Naive thymus-derived CD4-positive, alpha-beta T cell (primary cell): ENCODE measurements at places on chromosomes 3 and 15.

GRCh38 chr3:13462125-13462629, 17.9 kb upstream of the HDAC11 start:
- no peaks in the 10 kb centered on the region for H3K27me3 ChIP-seq
- no peaks in the 10 kb centered on the region for H3K36me3 ChIP-seq
- H3K4me3 ChIP-seq, result no peak overlapping the region
- no peak for DNase-seq

DNA sequence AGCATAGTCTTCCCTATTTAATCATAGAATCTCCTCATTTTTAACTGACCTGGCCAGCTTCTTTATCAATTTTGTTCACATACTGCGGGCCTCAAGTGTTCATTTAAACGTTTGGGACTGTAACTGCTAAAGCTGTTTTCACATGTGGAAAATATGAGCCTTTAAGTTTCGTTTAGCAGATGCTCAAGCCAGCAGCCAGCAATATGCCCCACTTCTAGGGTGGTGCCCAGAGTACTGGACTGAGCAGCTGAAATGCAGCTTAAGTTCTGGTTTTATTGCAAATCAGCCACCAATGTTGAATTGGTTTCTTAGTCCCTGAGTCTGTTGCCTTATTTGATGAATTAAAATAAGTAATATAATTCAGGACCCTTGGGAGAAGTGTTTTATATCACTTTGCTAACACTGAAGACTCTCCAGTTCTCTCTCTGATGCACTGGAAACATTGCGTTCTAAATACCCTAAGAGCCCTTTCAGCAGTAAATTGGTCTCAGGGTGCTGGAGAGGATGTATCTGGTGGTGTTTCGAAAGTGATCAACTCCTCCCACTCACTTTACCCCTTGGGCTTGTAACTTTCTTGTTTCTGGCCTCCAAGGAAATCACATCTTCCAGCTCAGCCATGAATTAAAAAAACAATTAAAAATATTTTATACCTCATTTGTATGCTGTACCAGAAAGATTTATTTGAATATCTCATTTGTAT, 61.7 kb downstream of the B3GALNT1 start:
- H3K27ac ChIP-seq, result no peak overlapping the region
- H3K4me1 ChIP-seq, result no peaks in the 10 kb centered on the region
- H3K36me3 ChIP-seq, result no peaks in the 10 kb centered on the region
- H3K27me3 ChIP-seq, result no peaks in the 10 kb centered on the region

DNA sequence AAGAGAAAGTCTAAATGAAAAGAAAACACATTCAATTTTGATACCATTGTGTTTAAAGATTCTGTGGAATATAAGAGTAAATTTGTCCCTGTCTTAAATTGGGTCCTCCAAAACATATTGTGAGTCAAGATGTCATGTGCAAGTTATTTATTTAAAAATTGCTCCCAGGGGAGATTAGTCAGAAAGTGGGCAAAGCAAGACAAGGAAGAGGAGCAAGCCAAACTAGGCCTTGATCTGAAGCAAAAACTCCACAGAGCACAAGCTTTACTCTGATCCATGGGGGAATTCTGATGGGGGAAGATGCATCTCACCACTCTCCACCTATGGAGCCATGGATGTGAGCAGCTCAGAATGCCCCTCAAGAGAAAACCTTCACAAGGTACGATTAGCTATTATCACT, 342.8 kb upstream of the IL12A start:
- H3K36me3 ChIP-seq, result no peaks in the 10 kb centered on the region
- H3K4me3 ChIP-seq, result no peak overlapping the region
- no peak overlapping the region for H3K27ac ChIP-seq
- no peaks in the 10 kb centered on the region for H3K4me1 ChIP-seq
- H3K27me3 ChIP-seq, result no peaks in the 10 kb centered on the region
- DNase-seq, result no peak

DNA sequence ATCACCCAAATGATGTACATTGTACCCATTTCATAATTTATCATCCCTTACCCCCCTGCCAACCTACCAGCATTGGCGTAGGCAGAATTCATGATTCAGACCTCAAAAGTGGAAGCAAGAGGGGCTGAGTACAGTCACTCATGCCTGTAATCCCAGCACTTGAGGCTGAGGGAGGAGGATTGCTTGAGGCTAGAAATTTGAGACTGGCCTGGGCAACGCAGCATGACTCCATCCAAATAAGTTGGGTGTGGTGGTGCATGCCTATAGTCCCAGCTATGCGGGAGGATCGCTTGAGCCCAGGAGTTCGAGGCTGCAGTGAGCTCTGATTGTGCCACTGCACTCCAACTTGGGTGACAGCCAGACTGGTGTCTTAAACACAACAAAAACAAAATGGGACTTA, 10.4 kb downstream of the TTC14 start:
- no peaks in the 10 kb centered on the region for H3K27me3 ChIP-seq
- peaks cover 54% of the 10 kb centered on the region for H3K36me3 ChIP-seq
- H3K4me1 ChIP-seq, result no peaks in the 10 kb centered on the region
- no peak overlapping the region for H3K27ac ChIP-seq

GRCh38 chr15:38085931-38086568, 151.6 kb downstream of the TMCO5A start:
- H3K27me3 ChIP-seq, result no peaks in the 10 kb centered on the region
- H3K27ac ChIP-seq, result no peak overlapping the region
- no peaks in the 10 kb centered on the region for H3K4me1 ChIP-seq
- DNase-seq, result no peak
- H3K4me3 ChIP-seq, result no peak overlapping the region

DNA sequence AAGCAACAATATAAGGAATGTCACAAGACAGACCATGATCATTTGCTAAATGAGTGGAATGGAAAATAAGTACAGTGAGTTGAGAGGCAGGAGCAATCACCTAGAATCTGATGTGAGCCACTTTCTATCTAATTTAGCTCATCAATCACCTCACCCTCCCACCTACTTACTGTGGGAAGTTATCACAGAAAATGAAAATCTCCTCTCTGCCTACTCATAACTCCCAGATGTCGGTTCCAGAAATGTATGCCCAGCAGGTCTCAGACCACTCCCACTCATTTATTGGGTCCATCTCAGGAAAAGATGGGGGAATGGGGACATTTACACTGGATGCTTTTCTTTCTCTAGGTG, 270.9 kb downstream of the FHIT start:
- no peaks in the 10 kb centered on the region for H3K36me3 ChIP-seq
- DNase-seq, result no peak
- no peaks in the 10 kb centered on the region for H3K27me3 ChIP-seq
- no peaks in the 10 kb centered on the region for H3K4me1 ChIP-seq

DNA sequence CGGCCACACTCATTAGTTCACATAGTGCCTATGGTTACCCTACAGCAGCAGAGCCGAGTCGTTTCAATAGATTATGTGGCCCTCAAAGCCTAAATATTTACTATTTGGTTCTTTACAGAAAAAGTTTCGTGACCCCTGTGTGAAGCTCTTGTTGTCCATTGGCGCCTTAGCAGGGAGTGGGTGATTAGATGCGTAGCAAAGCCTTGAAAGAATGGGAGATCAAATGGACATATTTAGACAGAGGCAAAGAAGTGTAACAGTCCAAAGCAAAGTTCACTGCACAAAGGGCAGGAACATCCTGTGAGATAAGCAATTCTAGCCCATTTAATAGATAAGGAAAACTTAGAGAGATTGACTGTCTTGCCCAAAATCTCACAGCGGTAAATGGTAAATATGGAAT, 247.4 kb upstream of the TRIM42 start:
- no peak for DNase-seq
- no peak overlapping the region for H3K4me3 ChIP-seq
- no peaks in the 10 kb centered on the region for H3K27me3 ChIP-seq
- no peak overlapping the region for H3K27ac ChIP-seq

DNA sequence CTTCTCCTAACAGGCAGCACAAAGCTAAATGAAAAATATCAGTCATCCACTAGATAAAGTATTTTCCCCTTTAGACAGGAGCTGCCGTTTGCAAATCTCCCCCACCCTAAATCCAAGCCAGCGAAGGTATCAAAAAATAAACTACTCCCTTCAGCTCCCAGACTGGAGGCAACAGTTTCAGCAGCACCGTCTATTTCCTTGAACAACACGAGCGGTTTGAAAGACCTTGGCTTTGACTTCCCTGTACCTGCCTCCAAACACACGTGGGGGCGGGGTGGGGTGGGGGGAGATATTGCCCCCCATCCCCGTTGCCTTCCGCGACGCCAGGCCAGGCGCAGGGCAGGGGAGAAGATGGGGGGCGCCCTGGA, 832 bp upstream of the CACNA1D start:
- no peaks in the 10 kb centered on the region for H3K36me3 ChIP-seq
- no peak for DNase-seq
- peaks cover 17% of the 10 kb centered on the region for H3K27me3 ChIP-seq
- no peaks in the 10 kb centered on the region for H3K4me1 ChIP-seq
- H3K27ac ChIP-seq, result no peak overlapping the region

- no peaks in the 10 kb centered on the region for H3K4me1 ChIP-seq
- no peak for DNase-seq
- H3K27me3 ChIP-seq, result no peaks in the 10 kb centered on the region
- no peak overlapping the region for H3K27ac ChIP-seq
- no peaks in the 10 kb centered on the region for H3K36me3 ChIP-seq
These were observed 101.5 kb upstream of the TGFBR2 start for GRCh38 chr3:30504939-30505338.

GRCh38 chr3:27578032-27578431, 93.8 kb upstream of the SLC4A7 start:
- H3K36me3 ChIP-seq, result no peaks in the 10 kb centered on the region
- H3K4me3 ChIP-seq, result no peak overlapping the region
- no peaks in the 10 kb centered on the region for H3K27me3 ChIP-seq
- DNase-seq, result no peak
- no peaks in the 10 kb centered on the region for H3K4me1 ChIP-seq
- H3K27ac ChIP-seq, result no peak overlapping the region

- no peak for DNase-seq
- peaks cover 7% of the 10 kb centered on the region for H3K27me3 ChIP-seq
- no peak overlapping the region for H3K4me3 ChIP-seq
- no peak overlapping the region for H3K27ac ChIP-seq
- no peaks in the 10 kb centered on the region for H3K36me3 ChIP-seq
- H3K4me1 ChIP-seq, result peaks cover 25% of the 10 kb centered on the region
These were observed 3.3 kb downstream of the HES1 start for GRCh38 chr3:194139071-194139813.

- no peak for DNase-seq
- no peaks in the 10 kb centered on the region for H3K27me3 ChIP-seq
- peaks cover 79% of the 10 kb centered on the region for H3K36me3 ChIP-seq
- no peak overlapping the region for H3K4me3 ChIP-seq
- no peaks in the 10 kb centered on the region for H3K4me1 ChIP-seq
These were observed 16.5 kb downstream of the CALML4 start for GRCh38 chr15:68188647-68189046.

DNA sequence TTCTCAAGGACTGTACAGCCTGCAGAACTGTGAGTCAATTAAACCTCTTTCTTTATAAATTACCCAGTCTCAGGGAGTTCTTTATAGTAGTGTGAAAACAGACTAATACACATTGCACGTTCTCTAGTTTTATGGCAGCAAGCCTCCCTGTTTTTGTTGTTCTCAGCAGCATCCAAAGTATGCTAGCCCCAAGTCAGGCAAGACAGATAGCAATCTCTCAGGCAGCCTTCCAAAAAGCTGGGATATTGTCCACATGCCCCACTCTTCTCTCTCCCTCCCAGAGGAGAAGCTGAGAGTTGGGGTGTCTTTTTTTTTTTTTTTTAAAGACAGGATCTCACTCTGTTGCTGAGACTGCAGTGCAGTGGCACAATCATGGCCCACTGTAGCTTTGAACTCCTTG, 130.6 kb downstream of the ISL2 start:
- no peak overlapping the region for H3K27ac ChIP-seq
- H3K27me3 ChIP-seq, result no peaks in the 10 kb centered on the region

- H3K27ac ChIP-seq, result no peak overlapping the region
- H3K27me3 ChIP-seq, result no peaks in the 10 kb centered on the region
- no peak overlapping the region for H3K4me3 ChIP-seq
- peak; percentile 90 for DNase-seq
- H3K4me1 ChIP-seq, result peaks cover 27% of the 10 kb centered on the region
These were observed 16.2 kb upstream of the CCR9 start for GRCh38 chr3:45870099-45870498.

- H3K27ac ChIP-seq, result no peak overlapping the region
- no peak for DNase-seq
- H3K36me3 ChIP-seq, result no peaks in the 10 kb centered on the region
- no peaks in the 10 kb centered on the region for H3K4me1 ChIP-seq
- no peaks in the 10 kb centered on the region for H3K27me3 ChIP-seq
- no peak overlapping the region for H3K4me3 ChIP-seq
These were observed 143.0 kb downstream of the TNIK start for GRCh38 chr3:171317171-171317570.
